Foreskin keratinocyte (primary cell): ENCODE measurements at places on chromosomes 12 and 14. TPM values are rescaled to one million over a fixed set of nuclear protein-coding genes. Genes with fewer than 3 reads are reported as not detected.

DNA sequence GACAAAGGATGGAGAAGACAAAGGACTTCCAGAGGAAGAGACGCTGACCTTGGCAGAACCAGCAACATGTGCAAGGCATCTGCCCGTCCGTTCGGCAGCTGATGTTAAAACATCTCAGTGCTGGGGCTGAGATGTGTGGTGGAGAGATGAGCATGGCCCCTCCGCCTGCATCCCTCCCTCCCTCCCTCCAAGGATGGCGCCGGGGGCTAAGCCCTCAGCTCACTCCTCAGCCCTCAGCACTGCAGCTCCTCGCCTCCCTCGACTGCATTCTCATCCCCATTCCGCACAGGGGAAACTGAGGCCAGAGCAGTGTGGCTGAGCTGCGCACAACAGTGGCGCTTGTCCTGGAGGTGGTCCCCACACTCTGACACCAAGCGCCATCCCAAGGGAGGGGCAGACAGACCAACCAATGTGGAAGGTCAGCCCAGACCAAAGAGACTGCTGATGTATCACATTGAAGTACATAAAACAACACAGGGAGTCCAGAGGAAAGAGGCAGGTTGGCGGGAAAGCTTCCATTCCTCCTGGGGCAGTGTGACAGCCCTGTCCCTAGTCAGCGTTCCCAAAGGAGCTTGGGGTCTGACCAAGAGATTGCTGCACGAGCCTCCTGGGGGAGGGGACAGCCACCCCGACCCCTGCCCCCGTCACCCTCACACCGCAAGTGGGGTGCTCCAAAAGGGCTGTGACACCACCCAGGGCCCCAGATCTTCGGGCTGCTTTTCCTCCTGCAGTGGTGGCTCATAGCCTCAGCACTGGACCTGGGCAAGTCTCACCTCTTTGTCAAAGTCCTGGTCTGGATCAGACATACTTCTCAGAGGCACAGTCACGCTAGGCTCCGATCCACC lies 15.1 kb downstream of the AMN start:
- no peak for DNase-seq

GRCh38 chr14:102227184-102227964 lies 77.6 kb downstream of the MOK start:
- no peak for DNase-seq

DNA sequence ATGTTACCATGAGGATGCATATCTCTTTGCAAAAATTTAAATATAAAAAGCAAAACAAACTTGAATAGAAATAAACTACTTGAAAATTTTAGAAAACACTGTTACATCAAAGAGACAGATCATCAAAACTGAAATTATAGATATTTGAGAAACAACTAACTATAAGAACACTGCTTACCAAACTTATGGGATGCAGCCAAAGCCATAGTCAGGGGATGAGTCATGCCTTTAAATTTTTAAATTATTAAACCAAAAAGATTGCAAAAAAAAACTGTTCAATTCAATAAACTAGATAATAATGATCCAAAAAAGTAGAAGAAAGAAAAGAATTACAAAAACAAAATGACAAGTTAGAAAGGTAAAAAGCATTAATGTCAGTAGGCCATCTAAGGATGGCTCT lies 7.5 kb downstream of the BDKRB2 start:
- DNase-seq = no peak

DNA sequence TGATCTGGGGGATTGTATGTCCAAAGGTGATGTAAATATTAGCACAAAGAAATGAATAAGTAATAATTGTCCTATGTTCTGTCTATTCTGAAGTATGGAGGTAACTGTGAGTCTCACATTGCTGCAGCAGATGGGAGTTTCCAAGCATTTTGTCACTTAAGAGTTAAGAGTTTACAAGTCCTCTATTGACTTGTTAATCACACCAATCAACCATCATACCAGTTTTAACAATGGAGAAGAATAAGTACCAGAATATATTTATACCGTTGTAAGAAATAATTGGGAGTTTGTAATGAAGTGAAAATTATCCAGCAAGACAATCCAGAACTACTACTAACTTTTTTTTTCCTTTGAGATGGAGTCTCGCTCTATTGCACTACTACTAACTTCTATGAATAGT lies 139.1 kb downstream of the MDGA2 start:
- DNase-seq = no peak

EML5 gene
- 0.39 and 0.78 TPM in 2 replicates for total RNA-seq

- no peak for DNase-seq
Measured at GRCh38 chr12:104873374-104873773, 84.7 kb downstream of the SLC41A2 start.

DNA sequence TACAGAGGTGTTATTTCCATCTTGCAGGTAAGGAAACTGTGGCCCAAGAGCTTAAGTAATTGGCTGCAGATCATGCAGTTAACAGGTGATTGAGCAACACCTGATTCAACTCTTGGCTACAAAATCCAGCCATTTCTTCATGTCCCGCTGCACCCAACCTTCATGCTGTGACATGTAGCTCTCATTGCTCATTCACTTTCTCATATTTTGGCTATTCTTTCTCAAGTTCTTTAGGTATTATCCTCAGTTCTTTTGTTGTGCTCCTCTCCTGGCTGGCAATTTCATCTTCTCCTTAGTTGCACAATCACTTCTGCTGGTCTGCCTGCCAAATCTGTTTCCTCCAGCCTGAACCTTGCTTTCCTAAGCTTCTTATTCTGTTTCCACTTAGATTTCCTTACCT lies 300.8 kb downstream of the SSPN start:
- DNase-seq = peak; percentile 95

SIX4 gene
- total RNA-seq = 10.8 and 12.0 TPM in 2 replicates

GRCh38 chr12:105030820-105031807 lies 45.0 kb downstream of the NOPCHAP1 start:
- no peak for DNase-seq

- no peak for DNase-seq
Measured at GRCh38 chr12:104514092-104514810, 57.5 kb downstream of the CHST11 start.

SLC39A9 gene
- 48.8 and 49.3 TPM in 2 replicates for total RNA-seq

GLIPR1L1 gene
- not detected in 2 replicates for total RNA-seq

WSB2 gene
- 82.9 and 84.5 TPM in 2 replicates for total RNA-seq

- peak; percentile 86 for DNase-seq
Measured at GRCh38 chr12:26153421-26154154, 28.8 kb upstream of the BHLHE41 start.

DBX2 gene
- total RNA-seq = not detected in 2 replicates

DNA sequence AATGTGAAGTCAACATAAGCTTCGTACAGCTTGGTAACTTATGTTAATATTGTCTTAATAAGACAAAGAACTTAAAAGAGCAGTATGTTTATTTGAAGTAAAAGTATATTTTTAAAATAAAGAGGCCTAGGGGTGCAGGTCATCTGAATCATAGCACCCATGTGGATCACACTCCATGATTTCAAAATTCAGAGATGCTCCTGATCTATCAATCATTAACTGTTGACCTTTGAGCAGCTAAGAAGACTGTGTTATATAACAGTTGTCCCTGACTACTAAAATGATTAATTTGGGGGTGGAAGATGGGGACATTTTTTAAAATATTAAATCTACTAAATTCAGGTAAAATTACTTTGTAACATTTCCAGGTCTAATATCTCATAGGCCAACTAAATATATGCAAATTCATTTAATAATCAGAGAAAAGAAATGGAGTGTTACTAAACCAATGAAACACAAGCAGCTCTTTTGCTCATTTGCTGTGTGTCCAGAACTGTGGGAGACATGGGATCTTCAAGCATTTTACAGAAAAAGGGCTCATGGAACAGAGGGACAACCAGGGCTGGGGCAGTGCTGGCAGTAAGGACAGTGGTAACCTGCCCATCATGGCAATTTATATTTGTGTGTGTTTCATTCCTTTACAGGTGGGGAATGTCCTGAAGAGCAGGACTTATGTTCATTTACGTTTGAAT lies 120.7 kb upstream of the PCED1B start:
- no peak for DNase-seq

DNA sequence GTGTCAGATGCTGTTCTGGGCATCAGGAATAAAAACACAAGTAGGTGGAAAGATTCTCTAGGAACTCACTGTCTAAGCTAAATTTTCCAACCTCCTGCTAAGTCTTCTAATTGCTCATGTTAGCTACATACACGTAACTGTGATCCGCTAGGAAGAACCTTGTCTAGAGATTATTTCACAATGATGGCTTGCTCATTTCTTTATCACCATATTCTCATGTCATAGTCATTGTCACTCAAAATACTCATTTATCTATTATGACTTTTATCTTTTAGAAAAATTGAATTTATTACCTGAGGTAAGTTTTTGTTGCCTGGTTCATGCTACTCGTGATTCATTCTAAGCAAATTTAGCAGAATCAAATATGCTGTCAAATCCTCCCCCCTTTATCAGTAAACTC lies 1402.4 kb upstream of the FLRT2 start:
- no peak for DNase-seq

- DNase-seq = no peak
Measured at GRCh38 chr14:95981965-95982364, 57.2 kb upstream of the C14orf132 start.

DNA sequence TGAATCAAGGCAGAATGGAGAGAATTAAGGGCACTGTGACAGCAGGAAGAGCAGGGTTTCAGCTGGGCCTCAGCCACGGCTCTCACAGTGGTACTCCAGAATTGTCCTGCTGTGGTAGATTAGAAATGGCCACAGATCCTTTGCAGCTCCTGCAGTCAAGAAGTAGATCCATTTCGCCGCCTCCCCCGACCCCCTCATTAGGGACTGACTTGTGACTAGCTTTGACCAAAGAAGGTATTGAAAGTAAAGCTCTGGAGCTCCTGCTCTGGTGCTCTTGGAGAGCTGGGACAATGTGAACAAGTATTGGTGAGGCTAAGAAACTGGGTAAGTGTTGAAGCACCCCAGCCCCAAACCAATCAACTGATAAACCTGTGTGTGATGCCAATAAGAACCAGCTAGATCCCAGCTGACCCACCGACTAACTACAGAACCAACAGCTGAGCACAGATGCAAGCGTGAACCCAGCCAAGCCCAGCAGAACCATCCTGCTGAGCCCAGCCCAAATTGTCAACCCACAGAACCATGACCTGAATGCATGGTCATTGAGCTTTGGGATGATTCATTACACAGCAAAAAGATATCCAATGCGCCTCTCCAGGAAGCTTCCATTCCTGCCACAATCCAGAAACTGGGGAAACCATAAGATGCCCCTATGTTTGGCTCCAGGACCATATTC lies 50.7 kb downstream of the JAG2 start:
- no peak for DNase-seq

DNA sequence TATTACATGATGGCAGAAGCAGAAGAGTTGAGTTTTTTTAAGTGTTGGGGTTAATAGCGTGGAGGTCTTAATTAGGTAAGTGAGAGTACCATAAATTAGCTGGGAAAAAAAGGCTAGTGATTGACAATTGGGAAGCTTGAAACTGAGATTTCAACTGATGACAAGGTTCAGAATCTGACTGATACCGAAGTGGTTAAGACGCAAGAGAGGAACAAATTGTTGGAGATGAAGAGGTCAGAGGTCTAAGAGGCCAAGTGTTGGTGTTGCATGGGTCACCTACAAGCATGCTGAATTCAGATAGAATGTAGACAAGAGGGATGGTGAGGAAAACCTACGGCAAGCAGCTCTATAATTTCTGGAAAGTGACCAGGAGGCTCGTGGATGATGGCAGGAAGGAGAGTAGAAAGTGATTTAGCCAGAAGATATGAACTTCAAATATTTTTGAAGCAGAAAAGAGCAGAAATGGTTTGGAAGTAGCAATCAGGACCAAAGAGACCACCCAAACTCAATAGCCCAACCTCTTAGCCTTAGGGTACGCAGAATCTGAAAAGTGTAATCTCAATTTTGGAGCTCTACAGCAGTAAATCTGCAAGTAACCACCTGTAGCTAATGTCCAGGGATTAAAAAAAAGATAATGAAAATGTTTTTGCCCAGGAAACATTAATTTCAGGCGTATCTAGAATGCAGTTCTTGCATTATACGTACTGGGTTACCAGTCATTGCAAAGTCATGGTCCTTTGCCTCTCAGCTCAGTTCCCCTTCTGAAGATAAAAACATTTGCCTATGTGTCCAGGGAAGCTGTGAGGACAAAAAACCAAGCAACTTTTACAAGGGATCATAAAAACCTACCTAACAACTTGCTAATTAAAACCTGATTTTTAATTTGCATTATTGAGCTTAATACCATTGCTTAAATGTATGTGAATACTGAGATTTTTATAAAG lies 1.7 kb upstream of the TMPO start:
- DNase-seq = no peak

DNA sequence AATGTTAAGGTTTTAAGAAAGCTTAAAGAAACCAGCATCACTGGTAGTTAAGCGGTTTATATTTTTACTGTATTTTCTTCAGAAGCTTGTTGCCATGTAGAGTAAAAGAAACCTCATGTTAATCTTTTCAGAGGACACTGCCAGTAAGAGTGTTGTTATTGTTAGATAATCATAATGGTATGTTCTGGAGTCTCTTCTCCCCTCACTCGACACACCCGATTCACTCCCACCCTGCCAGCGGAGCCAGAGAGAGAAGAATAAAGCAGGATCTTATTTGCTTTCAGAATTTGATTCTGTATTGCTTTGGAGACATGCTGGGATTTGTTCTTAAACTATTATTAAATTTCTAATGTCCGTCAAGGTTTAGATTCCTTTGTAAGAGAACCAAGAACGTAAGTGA lies 113.7 kb downstream of the SAMD4A start:
- DNase-seq = no peak

DNA sequence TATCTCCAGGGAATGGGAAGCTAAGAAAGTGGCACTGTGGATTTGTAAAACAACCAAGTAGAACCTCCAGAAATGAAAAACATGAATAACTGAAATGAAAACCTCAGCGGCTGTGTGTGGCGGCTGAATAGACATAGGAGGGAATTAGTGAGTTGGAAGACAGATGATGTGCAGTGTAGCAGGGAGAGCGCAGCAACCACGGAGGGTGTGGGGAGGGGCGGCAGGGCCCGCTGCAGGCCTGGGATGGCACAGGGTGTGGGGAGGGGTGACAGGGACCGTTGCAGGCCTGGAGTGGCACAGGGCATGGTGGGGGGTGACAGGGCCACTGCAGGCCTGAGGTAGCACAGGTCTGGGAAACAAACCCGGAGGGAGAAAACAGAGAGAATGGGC lies 51.1 kb downstream of the BEGAIN start:
- DNase-seq = no peak

- DNase-seq = no peak
Measured at GRCh38 chr12:51922146-51922545, 14.8 kb downstream of the ACVRL1 start.

GTF2H3 gene
- total RNA-seq = 39.6 and 42.5 TPM in 2 replicates
